ENCODE measurements at places on chromosomes 11 and 22.

- peak; percentile 18 for DNase-seq
Measured at GRCh38 chr22:40485813-40486667, 115.6 kb downstream of the SGSM3 start.

- no peak for DNase-seq
Measured at GRCh38 chr11:36051235-36052144, 107.6 kb downstream of the LDLRAD3 start.

- DNase-seq = no peak
Measured at GRCh38 chr11:293852-294661, 5.1 kb downstream of the PGGHG start.

DNA sequence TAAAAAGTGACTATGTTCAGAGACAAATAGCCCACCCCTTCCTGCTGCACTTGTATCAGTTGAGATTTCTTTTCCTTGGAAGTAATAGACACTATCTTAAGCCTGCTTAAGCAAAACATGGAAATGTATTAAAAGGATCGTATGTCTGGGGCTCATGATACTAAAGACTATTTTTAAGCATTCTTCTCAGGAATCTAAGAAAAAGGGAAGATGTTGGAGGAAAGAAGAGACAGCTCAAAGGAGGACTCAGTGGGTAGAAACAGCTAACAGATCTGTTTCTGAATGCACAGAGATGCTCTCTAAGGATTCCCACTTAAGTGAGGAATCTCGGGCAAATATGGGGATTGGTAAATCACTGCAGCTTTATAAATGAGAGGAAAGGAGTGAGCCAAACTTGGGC lies 62.5 kb downstream of the FAM76B start:
- DNase-seq = no peak

DNA sequence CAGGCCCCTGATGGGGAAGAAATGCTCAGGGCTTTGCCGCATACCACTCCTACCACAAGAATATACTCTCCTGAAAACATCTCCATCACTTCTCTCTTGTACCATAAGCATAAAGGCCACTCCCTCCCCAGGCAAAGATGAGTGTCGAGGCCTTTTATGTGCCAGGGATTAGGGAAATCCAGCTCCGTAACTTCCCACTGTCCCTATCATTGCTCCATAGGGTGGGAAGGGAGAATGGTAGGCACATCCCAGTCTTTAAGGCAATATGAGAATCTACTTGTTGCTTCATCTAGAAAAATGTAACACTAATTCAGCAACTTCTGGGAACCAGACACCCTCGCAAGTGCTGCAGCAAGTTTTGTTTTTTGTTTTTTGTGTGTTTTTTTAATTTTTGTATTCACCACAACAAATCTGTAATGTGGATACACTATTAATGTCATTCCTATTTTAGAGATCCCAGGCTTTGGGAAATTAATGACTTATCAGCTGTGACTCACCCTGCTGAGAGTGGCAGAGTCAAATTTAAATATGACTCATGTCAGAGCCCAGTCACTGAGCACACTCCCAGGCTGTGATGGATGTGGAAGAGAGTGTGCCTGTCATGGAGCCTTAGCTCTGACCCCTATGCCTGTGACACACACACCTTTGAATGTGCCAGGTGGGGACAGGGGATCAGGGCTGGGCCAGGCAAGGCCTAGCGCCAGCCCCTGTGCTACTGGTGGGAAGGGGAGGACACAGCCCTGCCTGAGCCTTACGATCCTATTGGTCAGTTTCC lies 23.4 kb downstream of the PANX1 start:
- no peak for DNase-seq

GRCh38 chr11:45345491-45345890 lies 59.4 kb upstream of the SYT13 start:
- no peak for DNase-seq

- no peak for DNase-seq
Measured at GRCh38 chr11:20363500-20364340, at the start of gene HTATIP2. TSS of gene HTATIP2 (plus strand) at chr11:20363714. CDS start at chr11:20364238, 524 bp downstream.

- peak; percentile 62 for DNase-seq
Measured at GRCh38 chr11:119318240-119319135, 1.6 kb upstream of the MCAM start.

GRCh38 chr11:77346906-77347603 lies 45.6 kb upstream of the GDPD4 start:
- DNase-seq = no peak

GRCh38 chr11:20008190-20008870 lies 151.9 kb downstream of the DBX1 start:
- DNase-seq = no peak

DNA sequence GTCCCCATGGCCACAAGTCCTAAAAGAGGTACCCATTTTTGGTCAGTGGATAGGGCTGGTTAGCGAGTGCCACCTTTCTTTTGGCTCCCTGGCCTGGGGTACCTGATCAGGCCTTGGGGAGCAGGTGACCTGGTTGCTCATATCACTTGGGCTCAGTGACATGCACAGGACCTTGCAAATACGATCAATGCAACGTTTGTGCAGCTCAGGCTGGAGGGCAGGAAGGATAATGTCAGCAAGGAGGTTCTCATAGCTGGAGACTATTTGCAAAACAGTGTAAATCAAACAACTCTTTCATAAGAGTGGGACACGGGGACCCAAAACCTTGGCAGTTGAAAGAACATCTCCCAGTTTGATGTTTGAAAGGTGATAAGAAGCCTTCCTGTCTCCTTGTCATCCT lies 127.4 kb upstream of the CADM1 start:
- DNase-seq = no peak

- DNase-seq = no peak
Measured at GRCh38 chr11:120563703-120564572, 52.4 kb downstream of the GRIK4 start.

- no peak for DNase-seq
Measured at GRCh38 chr22:26549902-26550497, 37.7 kb upstream of the TFIP11 start.

- peak; percentile 100 for DNase-seq
Measured at GRCh38 chr11:131637469-131638175, 267.2 kb downstream of the NTM start.

DNA sequence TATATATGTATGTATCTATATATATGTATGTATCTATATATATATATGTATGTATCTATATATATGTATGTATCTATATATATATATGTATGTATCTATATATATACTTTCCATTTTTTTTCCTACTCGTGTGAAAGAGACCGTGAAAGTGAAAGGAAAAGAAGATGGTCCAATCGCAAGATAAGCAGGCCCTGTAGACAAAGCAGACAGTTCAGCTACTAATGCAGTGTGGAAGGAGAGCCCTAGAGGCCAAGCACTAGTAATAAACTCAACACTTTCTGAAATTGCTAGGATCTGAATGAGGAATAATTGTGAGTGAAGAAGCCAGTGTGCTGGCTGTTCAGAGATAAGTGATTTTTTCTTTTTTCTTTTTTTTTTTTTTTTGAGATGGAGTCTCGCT lies 47.2 kb downstream of the MCHR1 start:
- DNase-seq = no peak

- no peak for DNase-seq
Measured at GRCh38 chr11:86802601-86803051, 2.3 kb downstream of the PRSS23 start.

GRCh38 chr11:20782775-20783174 lies 113.4 kb downstream of the NELL1 start:
- DNase-seq = no peak

DNA sequence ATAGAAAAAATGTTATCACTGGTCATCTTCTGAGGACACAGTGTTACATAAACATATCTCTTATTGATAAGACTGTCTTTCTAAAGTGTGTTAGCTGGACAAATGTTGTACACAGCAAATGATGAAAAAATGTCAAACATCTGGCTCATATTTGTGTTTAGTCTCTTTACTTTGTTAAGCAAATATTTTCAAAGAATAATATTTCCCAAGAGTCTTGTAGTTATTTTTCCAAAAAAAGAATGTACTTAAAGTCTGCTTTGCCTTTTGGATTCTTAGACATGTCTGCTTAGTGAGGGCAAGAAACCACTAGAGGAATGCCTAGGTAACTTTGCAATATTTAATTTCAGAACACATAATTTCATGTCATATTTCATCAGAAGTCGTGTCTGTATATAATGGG lies 23.9 kb upstream of the CCDC179 start:
- DNase-seq = no peak

DNA sequence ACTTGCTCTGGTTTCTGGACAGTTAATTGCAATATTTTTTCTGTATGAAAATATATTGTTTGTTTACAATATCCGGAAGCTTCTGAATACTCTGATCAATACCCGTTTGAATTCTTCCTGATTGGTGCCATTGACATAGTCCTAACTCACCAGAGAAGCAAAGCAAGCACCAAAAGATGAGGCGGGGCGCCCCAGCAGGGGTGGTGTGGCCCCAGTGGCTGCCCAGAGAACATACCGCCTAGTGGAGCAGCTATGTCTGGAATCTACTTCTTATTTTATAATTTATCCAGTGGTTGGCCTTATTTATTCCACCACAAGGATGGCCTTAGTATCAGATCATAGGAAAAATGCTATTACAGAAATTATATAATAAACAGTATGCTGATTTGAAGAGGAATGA lies 610.7 kb downstream of the JRKL start:
- DNase-seq = no peak

GRCh38 chr11:73907191-73907590 lies 30.4 kb downstream of the PAAF1 start:
- DNase-seq = no peak

DNA sequence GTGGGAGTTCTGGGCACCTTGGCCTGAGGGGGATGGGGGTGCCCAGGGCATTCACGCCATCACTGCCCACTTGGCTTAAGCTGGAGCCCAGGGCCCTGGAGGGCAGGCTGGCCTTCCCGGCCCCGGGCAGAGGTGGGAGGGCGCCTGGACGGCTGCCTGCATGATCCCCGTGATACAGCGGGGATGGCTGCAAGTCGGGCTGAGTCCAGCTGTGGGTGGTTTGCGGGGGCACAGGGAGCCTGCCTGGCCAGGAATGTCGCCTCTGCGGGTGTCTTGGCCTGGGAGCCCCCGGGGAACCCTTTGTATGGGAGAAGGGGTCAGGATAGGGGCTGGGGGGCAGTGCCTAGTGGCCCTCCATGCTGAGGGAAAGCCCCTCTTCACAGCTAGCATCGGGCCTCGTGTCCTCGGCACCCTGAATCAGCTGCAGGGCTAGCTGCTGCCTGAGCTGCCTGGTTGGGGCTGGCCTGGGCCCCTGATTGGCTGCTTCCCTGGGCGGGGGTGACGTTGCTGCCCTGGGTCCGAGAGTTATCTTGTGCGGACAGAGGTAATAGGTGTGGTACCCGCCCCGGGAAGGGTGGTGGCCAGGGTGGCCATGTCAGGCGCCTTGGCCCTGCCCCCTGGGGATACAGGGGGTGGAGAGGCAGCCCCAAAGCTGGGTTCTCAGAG lies 8.3 kb downstream of the BRSK2 start:
- DNase-seq = no peak

DNA sequence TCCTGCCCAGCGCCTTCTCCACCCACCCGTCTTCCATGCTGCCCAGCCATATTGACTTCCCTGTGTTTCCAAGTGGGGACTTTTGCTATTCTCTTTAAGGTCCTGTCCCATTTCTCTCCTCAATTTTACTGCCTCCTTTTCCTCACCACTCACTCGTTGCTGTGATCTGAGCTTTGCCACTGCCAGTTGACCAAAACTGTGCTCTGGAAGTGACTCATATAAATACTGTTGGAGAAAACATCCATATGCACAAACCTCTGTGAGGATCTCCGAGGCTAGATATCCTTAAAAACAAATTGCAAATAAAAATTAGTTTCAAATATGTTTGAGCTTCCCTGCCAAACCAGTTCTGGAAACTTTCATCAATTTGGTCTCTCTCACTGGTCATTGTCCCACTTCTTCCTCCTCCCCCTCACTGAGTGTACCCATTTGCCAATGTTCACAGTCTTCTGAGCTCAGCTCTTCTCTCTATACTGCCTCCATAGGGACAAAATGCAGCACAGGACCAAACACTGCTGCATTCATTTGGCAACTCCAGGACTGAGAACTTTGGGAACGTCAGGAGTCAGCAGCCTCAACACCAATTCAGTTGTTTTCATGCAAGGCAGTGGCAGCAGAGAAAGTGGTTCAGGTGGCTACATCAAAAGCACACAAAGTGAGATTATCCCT lies 34.0 kb upstream of the MMP13 start:
- no peak for DNase-seq

DNA sequence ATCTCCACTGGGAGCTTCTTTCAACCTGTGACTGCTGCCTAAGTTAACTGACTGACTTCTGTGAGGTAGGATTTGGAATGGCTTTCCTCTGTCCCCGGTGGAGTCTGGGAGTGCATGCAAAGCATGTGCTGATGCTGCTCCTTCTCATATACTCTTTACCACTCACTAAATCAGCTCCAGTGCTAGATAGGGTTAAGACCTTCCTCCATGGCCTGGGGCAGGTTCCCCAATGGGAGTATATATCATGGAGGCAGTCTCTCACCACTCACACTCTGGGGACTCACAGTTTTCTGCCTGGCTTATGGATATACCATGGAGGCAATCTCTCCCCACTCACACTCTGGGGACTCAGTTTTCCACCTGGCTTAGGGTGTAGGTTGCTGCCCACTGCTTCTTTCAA lies 10.1 kb upstream of the FANCF start:
- DNase-seq = no peak

DNA sequence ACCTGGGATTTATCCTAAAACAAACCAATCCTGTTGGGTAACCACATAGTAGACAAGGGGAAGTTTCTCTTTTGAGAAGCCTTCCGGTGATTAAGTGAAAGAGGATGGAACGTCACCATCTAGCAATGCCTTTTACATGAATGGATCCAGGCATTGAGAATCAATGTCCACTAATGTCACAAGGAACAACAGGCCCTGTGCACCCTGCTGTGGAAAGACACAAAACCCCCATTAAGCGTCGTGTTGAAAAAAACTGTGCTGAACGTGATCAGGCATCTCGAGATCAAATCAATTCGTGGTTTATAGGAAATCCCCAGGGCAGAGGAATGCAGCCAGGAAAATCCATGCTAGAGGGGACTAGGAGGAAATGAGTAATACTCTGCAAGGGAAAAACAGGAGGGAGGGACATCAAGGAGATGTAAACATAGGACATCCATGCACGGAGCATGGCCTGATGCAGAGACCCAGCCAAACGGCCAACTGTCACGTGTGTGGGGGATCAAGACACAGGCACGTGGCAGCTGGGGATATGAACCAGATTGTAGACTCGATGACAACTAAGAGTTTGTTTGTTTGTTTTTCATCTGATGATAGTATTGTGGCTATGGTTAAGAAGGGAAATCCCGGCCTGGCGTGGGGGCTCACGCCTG lies 38.6 kb upstream of the CARS1 start:
- DNase-seq = no peak

GRCh38 chr11:47216121-47216798 lies 1.5 kb downstream of the DDB2 start:
- no peak for DNase-seq

DNA sequence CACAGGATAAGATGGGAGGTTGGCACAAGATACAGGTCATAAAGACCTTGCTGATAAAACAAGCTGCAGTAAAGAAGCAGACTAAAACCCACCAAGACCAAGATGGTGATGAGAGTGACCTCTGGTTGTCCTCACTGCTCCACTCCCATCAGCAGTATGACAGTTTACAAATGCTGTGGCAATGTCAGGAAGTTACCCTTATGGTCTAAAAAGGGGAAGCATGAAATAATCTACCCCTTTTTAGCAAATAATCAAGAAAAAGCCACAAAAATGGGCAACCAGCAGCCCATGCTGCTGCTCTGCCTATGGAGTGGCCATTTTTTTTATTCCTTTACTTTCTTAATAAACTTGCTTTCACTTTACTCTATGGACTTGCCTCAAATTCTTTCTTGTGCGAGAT lies 8.7 kb upstream of the PIWIL4 start:
- peak; percentile 89 for DNase-seq
